ENCODE measurements at places on chromosomes 7 and 10. TPM values are rescaled to one million over a fixed set of nuclear protein-coding genes. Genes with fewer than 3 reads are reported as not detected.

DNA sequence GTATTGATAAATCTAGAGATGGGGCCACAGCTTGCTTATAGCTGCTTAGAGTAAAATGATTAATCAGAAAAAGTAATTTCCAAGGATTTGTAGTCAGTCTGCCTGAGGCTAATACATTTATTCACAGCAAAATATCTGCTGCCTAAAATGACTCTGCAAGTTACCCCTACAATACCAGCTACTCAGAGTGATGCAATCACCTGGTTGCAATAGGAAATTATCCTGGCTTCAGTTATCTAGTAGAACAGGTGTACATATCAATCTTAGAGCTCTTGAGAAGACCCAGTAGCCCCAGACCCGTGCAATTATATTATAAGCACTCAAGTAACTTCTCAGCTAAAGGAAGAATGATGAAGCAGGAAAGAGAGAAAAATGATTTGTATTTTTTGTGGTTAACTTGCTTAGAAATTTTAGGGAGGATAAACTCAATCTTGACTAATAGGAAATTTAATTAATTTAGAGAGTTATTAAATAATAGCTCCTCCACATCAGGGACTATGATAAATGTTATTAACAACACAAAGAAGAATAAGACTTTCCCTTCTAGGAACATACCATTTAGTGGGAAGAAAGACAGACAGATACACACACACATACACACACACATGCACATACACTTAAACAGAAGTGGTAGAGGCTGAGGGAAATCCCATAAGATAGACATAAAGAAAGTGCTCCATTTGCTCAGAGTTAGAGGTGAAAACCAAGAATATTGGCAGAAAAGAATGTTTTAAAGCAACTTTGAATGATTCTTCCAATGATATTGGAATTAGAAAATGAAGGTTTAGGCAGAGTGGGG lies 140.4 kb upstream of the PRSS1 start:
- DNase-seq, result peak; percentile 20

- DNase-seq, result no peak
These were observed 112.3 kb downstream of the SPDYE5 start for GRCh38 chr7:75604408-75604807.

GRCh38 chr7:117067340-117067739 lies 114.0 kb downstream of the ST7 start:
- no peak for DNase-seq

SLC26A5 gene
- not detected for total RNA-seq

DNA sequence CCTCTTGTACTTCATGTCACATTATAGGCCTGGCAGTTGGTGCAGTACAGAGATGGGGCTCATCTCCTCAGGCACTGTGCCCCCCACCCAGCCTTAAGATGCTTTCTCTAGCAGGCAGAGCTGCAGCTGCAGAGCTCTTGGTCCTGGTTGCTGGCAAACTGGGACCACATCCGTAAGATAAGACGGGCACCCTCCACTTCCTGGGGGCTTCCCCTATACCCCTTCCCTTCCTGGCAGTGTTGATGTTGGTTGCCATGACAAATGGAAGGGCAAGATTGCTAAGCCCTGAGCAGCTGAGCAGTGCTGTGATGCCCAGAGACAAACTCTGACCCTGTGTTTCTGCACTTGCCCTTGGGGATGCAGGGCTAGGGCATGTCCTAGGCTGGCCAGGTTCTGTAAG lies 103.4 kb upstream of the ANLN start:
- DNase-seq, result no peak

Measured in bronchial epithelial cell (primary cell).